ENCODE measurements at places on chromosomes 2 and 18.

GRCh38 chr18:2932247-2933181 lies 80.4 kb downstream of the LPIN2 start:
- no peak for DNase-seq

DNA sequence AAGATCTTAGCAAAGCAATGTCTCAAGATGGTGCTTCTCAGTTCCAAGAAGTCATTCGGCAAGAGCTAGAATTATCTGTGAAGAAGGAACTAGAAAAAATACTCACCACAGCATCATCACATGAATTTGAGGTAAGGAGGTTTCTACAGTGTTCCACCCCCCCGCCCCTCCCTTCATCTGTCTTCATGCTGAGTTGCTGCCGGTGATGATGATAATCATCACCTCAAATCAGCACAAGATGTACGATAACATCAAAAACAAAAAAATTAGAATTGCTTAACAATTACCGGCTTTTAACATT lies 14.6 kb downstream of the UGP2 start:
- peak; percentile 15 for DNase-seq

DNA sequence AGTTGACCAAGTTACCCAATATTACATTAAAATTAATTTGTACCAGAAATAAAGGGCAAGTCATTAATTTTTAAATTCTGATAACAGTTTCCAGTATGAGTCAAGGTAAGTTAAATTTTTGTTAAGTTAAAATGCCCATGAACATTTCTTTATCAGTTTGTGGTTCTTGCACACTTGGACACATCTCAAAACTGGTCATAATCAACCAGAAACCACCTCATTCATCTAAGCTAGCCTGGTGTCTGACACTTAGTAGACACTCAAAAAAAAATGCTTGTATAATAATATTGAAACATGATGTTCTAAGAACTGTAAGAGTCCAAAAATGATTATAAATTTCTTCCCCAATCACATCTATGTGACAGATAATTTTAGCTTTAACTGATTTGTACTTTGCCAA lies 62.4 kb downstream of the SATB2 start:
- no peak for DNase-seq

- DNase-seq, result no peak
Observed at GRCh38 chr2:106614511-106615291, 127.5 kb downstream of the CD8B2 start.

DNA sequence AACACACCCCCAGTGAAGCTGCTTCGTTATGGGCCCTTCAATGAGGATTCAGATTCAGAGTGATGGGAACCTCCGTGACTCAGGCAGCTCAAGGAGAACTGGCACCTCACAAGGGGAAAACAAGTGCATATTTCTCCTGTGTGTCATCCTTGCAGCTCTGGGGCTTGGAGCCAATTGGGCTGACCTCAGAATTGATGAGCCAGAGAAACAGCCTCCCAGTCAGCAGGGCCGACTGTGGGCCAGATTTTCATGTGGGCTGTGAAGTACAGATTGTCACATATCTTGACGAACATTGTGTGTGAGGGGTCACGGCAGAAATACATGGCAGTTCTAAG lies 189.6 kb upstream of the SP5 start:
- DNase-seq, result no peak

DNA sequence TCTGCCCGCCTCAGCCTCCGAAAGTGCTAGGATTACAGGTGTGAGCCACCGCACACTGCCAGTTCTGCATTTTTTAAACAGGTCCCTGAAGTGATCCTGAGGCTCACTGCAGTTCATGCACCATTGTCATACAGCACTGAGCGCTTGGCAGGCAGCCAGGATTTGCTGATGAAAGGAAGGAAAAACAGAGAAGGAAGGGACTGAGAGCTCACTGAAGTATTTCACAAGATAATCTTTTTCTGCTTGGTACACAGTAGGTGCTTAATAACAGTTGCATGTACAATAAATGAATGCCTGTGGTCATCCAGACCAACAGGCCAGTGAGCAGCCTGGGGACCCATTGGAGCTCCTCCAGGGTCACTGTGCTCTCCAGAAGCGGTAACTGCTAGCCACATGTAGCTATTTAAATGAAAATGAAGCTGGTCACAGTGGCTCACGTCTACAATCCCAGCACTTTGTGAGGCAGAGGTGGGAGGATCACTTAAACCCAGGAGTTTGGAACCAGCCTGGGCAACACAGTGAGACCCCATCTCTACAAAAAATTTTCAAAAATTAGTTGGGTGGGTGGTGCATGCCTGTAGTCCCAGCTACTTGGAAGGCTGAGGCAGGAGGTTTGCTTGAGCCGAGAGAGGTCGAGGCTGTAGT lies 33.1 kb upstream of the SMAD7 start:
- no peak for DNase-seq

DNA sequence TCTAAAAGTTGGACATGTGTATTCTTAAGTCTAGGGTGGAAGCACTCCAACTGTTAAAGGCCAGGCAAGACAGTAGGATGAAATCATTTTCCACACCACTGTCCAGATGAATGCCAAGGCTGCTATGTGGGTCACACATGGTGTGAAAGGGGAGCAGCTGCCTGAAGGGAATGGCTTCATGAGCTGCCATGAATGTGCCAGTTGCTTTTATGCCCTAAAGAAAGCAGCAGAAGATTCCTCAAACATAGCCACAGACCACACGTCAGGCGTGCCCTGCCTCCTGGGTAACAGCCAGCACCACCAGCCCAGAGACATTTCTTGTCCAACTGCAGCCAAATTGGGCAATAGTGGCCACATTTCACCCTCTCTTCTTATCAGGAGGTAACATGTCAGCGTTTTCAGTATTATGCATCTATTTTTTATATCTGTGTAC lies 130.2 kb downstream of the MTCL1 start:
- DNase-seq, result no peak

GRCh38 chr18:78586586-78586985 lies 393.0 kb upstream of the SALL3 start:
- no peak for DNase-seq

DNA sequence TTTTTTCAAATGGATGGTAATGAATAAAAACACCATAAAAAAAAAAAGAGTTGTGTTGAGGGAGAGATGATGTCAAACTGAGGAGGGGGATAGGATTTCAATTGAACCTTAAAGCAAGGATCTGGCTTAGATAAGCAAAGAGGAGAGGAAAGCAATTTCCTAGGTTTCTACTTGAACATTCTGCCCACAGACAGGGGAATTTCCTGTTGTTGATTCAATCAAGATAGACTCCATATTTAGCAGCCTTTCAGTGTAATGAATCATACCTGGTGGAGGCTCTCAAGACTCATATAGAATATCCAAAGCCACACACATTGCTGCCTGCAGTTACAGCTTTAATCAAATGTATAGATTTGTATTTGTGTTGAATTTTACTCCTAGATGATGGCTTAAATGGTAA lies 294.4 kb upstream of the PIK3C3 start:
- no peak for DNase-seq

DNA sequence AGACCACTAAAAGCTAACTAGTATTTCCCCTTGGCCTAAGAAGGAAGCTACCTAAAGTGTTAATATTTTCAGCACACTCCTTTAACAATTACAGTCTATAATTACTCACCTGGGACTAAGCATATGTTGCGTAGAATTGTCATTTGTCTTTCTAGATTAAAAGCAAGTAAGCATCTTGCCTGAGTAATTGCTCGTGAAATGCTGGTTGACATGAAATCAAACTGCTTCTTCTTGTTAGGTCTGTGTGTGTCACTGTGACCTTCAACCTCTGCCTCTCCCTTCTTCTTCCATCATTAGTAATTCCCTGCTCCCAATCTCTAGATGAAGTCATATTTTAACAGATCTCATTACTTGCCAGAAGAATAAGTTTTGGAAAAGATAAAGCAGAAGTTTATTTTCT lies 212.2 kb downstream of the XIRP2 start:
- no peak for DNase-seq

DNA sequence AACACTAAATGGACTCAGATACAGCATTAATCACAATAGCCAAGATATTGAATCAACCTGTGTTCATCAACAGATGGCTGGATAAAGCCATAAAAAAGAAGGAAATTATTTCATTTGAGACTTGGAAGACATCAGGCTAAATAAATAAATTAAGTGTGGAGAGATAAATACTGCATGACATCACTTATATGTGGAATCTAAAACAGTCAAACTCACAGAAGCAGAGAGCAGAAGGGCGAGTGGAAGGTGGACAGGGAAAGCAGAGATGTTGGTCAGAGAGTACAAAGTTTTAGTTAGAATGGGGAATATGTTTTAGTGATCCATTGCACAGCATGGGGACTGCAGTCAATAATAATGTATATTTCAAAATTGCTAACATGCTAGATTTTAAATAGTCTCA lies 207.2 kb downstream of the VAPA start:
- no peak for DNase-seq

DNA sequence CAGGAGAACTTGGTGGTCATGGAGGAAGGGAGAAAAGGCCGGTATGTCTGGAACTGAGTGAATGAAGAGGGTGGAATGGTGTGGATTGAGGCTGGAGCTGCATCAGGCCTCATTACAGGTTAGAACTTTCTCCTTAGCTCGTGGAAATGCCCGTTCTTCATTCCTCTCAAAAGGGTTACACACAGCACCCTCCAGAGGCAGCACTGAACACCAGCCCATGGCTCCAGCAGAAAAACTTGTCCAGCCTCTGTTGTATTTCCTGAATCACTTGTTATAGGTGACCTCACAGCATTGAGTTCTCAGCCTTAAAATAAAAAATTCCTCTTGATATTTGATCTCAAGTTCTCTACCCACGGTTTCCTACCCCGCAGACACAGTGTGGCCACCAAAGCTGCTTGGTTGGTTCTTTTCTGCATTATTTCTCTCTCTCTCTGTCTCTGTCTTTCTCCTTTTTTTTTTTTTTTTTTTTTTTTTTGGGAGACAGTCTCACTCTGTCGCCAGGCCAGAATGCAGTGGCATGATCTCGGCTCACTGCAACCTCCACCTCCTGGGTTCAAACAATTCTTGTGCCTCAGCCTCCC lies 89.6 kb downstream of the ITGB1BP1 start:
- DNase-seq, result no peak

- no peak for DNase-seq
Observed at GRCh38 chr18:72409903-72410302, 134.2 kb downstream of the CBLN2 start.

GRCh38 chr2:68086166-68086565 lies 23.4 kb upstream of the C1D start:
- no peak for DNase-seq

DNA sequence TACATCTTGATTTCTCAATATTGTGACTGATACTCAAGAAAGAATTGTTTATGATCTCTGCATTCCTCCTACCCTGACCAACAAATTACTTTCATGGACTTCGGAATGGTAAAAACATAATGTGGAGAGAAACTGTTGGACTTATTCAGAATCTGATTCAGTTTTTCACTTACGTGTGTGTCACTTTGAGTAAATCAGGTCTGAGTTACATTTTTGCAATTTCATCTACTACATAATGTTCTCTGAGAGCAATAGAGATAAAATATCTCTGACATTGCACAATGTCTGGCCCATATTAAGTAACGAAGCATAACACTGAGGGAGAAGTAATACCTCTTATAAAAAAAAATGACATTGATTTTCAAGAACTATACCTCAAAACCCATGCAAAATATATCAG lies 1337.9 kb upstream of the CHAC2 start:
- no peak for DNase-seq

DNA sequence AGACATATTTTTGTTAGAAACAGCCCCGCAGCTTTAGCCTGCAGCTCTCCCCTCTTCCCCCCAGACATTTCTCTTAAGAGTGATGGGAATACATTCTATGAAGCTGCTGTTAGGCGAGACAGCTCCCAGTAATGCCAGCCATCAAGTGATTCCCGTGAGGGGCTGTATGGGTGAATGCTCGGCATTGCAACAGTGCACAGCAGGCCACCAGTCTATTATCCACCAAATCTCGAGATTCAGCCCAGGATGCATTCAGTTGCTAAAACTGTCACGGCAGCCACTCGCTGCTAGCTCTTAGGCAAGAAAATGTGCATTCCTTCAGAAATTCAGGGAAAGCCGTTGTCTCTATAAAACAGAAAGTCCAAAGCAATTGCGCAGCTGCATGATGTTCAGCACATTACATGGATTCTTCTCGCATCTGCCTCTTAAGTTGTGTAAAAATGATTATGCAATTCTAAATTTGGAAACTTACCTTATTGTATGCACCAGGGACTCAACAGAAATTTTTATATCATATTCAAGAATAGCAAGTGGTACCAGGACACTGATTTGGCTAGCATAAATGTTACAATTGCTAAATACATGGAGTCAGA lies 211.3 kb upstream of the ARL4C start:
- DNase-seq, result no peak

GRCh38 chr2:26243470-26244308 lies 743 bp downstream of the HADHA start:
- DNase-seq, result no peak

DNA sequence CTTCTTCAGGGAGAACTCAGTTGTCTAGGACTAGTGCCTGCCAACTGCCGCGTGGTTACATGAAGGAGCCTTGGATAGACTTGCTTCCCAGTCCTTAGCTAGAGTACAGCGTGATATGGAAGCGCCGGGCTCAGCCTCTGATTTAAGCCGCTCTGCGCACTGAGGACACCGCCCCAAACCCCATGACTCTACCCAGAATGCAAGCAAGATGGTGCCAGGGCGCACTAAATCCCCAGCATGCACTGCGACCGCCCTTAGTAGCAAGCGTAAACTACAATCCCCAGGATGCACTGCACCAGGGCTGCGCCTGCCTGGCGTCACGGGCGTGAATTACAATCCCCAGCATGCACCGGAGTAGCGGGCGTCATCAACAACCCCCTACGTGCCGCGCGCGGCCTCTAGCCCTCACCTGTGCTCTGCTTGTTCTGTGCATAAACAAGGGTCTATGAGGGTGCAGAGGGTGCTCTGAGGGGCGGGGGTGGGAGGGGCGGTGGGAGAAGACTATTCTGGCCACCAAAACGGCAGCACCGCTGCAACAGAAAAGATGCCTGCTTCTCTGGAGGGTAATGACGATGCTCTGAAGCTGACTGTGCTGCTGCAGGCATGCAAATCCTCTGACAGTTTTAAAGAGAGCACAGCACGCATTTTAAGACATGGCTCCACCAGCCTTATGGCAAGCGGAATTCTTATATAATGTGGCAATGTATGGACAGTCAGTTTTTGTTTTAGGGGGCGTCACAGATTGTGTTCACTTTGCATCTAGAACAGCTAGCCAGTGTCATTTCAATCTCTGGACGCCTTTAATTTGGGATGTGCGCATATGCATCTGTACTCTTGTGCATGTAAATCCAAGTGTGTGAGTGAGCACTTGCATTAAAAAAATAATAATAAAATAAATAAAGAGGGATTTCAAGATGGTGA lies 282.5 kb upstream of the MYT1L start:
- DNase-seq, result peak; percentile 67

GRCh38 chr2:78979380-78980151 lies 45.9 kb upstream of the REG3G start:
- DNase-seq, result no peak

DNA sequence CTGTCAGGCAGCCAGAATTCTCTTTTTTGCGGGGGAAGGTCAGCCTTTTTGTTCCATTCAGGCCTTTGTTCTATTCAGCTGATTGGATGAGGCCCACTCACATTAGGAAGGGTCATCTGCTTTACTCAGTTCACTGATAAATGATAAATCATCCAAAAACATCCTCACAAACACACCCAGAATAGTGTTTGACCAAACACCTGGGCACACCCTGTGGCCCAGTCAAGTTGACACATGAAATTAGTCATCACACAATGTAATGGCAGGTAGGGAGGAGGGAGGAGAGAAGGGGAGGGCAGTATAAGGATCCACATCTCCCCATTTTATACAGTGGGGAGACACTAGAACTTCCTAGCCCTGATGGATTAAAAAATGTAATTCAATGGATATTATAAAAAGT lies 8.3 kb upstream of the RMC1 start:
- no peak for DNase-seq

Data from stimulated activated CD4-positive, alpha-beta T cell treated with anti-CD3 and anti-CD28 coated beads, Interleukin-15, amount 100 ng/mL, for 1 hour (primary cell).